Midbrain (tissue), 1 donor: ENCODE measurements at places on chromosomes 4 and X.

DNA sequence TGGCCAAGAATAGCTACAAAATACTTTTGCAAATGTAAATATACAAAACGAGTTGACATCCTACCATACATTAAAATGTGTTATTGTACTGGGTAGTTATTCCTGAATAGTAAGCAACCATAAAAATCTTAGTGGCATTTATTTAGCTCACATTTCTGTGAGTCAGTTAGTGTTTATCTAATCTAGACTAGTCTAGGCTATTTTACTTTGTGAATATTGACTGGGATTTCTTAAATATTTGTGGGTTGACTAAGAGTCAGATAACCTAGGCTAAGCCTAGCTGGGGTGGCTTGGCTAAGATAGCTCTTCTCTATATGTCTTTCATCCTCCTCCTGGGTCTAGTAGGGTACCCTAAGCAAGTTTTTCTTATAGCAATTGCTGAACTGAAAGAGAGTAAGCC is 543.8 kb upstream of the DIAPH2 start:
- DNase-seq, result no peak

DNA sequence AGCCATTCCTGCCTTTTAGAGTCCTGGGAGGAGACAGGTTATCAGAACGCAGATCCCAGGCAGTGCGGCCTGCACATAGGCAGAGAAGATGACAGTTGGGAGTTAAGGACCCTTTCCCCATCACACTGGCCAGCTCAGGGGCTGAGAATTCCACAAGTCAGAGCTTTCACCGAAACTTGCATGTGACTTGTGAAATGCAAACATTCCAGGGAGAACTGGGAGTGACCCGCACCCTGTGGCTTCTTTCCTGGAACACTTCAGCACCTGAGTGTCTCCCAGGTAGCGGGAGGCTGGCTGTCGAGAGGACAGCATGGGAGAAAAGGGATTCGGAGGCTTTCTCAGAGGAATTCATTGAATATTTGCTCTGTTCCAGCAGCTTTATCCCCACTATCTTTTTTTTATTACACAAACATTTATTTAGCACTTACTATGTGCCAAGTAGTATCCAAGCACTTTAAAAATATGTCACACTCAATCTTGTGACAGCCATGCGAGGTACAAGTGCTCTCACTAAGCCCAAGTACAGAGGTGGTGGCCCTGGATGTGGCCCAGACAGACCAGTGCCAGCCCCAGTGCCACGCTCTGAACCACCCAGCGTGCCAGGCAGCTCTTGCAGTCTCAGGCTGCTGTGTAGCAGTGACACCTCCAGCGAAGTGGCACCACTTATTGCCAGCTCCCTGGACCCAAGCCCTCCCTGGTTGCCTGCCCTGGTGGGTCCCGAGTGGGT is 100.5 kb downstream of the PHKA2 start:
- DNase-seq, result no peak

DNA sequence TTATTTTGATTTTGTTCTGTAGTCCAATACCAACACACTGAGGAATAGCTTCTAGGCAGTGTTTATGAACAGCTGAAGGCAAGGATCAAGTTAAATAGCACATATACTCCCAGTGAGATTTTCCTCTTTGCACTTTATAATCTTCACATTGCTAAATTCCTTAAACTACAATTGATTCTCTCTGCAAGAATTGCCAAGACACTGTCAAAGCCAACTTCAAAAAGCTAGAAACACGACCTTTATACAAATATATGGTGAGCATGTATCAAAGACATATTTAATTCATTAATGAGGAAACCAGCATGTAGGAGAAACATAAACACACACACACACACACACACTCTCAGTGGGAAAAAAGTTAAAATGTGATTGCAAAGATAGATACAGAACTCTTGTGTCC is 86.4 kb upstream of the FAM9C start:
- DNase-seq, result no peak

- no peak for DNase-seq
These were observed 23.8 kb upstream of the PLK4 start for GRCh38 chr4:127856813-127857447.

- no peak for DNase-seq
These were observed 42.9 kb upstream of the SPRY1 start for GRCh38 chr4:123353656-123354055.

DNA sequence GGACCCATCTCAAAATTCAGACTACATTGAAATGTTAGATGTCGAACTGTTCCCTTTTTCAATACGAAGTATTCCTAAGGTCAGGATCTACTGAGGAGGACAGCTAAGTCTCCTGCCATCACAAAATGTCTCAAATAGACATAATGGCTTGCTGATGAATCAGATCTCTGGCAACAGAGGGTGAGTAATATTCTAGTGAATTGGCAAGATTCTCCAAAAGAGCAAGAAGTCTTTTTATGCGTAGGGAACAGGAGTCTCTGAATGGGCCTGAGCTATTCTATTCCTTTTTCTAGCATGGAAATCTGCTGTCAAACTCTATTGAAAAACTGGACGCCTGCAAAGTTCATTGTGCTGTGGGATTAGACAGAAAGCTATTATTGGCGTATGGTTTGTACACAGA is 145.4 kb downstream of the FNIP2 start:
- no peak for DNase-seq

DNA sequence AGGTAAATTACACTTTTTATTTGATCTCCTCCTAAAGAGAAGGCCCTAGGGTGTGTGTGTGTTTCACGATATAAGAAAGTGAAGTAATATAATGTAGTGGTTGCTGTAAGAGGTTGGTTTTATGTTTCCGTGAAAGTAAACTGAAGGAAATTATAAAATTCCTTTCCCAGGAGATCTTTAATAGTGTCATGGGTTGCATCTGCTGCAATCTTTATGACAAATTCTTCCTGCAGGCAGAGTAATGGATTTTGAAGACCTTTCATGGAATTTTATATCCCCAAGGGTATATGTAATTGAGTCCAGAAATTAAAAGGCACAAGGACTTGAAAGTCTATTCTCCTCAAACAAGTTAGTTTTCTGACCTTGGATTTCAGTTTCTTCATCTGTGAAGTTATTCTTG is 538.6 kb downstream of the ANKRD50 start:
- no peak for DNase-seq

DNA sequence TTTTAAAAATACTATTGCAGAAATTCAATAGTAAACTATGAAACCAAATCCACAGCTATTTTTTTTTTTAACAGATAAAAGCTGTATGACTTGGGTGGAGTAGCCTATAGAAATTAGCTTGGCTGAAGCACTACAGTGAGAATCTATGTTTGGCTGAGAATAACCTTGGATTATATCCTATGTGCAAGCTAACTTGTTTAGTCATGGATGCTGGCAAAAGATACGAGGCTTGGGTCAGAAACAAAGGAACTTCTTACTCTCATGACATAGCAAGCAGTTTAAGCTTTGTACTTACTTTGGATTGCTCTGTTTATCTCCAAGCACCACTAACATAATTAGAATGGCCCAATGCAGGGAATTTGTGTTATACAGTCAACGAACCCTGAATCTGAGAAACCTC is 119.2 kb upstream of the GRID2 start:
- no peak for DNase-seq

DNA sequence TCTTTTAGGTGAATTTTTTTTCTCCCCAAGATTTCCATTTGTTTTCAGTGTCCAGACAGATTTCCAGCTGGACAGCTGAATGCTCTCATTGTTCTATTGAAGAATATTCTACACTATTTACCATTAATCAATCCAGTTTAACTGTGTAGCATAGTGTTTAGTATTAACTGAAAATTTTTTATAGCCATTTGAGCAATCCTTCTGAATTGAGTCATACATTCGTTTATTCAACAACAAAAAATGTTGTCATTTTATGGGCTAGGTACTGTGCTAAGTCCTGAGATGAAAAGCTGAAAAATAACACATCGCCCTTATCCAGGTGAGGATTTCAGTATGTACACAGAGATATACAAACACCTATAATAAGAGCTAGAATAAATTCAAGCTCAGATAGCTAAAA is 223.3 kb downstream of the COL25A1 start:
- no peak for DNase-seq

DNA sequence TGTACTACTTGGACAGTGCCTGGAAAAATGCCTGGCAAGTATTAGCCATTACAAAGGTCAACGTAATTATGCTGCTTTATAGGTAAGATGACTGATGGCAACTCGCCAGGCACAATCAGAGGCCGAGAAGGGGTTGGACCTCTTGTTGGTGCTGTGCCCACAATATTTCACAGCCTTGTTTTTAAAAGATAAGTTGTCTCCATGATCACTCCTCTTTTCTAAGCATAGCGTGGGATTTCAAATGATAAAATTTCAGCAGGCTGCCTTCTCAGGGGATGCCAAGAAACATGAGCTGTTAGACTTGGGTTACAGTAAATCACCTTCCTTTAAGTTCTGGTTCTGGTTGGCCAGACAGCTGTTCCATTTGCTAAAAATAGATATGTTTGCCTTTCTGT is 26.9 kb downstream of the HOPX start:
- DNase-seq, result no peak

DNA sequence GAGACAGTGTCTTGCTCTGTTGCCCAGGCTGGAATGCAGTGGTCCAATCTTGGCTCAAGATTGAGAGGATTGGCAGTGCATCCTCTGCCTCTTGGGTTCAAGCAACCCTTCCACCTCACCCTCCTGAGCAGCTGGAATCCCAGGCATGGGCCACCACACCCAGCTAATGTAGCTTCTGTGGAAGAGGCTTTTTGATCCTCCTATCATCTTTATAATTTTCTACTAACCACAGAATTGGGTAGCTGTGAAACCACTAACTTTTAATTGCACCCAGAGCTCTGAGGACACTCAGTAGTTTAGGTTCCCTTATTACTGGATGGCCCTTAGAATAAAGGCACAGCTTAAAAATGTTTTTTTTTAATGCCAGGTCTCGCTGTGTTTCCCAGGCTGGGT is 8.9 kb upstream of the AGA start:
- DNase-seq, result no peak
